Natural killer cell (primary cell): ENCODE measurements at places on chromosomes 5 and 9.

DNA sequence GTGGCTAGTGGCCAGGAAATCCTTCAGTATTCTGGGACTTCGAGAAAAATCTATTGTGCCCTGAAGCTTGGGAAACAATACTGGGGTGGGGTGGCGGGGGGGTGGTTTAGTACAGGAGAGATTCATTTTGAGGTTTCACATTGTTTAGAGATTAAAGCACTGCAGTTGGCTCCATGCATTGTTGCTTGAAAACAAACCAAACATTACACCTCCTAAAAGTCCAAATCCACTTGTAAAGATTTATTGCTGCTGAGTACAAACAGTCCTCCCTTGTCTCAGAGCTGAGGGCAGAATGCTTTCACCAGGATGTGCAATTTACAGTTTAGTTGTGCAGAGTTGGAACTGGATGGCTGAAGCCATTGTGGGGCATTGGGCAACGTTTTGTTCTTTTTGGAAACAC is 49.4 kb downstream of the GGTA1 start:
- no peak for DNase-seq

DNA sequence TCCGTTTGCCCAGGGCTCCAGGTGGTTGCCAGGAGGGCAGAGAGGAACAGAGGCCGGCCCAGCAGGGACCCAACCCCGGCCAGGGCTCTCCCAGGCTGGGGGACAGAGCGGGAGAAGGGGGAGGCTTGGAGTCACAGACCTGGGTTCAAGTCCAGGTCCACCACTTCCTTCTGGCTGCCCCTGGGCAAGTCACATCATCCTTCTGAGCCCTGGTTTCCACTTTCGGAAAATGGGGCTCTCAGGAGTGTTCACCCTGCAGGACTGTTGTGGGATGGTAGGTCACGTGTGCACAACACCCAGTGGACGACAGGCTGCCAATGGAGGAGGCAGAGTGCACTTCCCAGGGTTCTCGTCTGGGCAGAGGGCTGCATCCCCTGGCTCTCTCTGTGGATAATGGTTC is 245.4 kb downstream of the PBX3 start:
- DNase-seq, result no peak

GRCh38 chr9:21326526-21327139 is 8.6 kb downstream of the KLHL9 start:
- DNase-seq, result no peak

GRCh38 chr9:135478191-135478590 is 1.4 kb upstream of the PPP1R26 start:
- no peak for DNase-seq

DNA sequence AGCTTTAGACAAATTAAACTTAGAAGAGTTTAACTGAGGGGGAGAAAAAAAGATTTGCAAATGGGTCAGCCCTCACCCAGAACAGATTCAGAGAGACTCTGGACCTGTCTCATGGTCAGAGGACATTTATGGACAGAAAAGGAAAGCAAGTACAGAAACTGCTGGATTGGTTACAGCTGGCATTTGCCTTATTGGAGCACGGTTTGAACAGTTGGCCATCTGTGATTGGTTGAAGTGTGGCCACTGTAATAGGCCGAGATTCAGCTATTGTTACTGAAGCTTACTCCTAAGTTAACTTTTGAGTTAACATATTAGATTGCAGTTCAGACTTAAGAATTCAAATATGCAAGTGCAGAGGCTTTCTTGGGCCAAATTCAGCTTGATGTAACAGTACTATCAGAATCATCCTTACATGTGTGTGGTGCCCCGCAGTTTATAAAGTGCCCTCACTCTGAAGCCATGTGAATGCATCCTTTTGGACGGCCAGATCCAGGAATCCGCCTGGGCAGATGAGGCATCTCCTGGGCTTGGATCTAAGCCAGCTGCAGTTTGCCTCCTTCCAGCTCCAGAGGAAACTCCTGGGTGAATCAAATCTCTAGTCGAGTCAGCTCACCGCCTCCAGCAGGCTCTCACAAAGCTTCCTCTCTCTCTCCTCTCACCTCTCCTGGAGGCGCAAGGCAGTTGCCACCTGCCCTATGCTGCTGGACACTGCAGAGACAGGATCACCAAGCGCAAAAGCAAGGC is 165.2 kb downstream of the ADAMTS12 start:
- no peak for DNase-seq

DNA sequence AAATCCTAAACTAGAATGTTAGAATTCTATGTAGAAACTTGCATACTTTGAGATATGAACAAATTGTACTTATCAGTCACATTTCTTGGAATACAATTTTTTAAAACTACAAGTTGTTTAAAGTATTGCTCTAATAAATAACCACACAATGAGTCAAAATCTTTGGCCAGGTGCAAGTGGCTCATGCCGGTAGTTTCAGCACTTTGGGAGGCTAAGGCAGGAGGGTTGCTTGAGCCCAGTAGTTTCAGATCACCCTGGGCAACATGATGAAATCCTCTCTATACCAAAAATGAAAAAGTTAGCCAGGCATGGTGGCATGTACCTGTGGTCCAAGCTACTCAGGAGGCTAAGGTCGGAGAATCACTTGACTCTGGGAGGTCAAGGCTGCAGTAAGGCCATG is 257.8 kb downstream of the COX7C start:
- DNase-seq, result no peak
